Esophagus muscularis mucosa (tissue), 4 donors: ENCODE measurements at places on chromosomes 5 and 9.

GRCh38 chr5:140677947-140678346 lies 4.6 kb upstream of the DND1 start:
- no peak for DNase-seq

- DNase-seq, result no peak
These were observed 592.1 kb downstream of the TLE4 start for GRCh38 chr9:80163889-80164288.

DNA sequence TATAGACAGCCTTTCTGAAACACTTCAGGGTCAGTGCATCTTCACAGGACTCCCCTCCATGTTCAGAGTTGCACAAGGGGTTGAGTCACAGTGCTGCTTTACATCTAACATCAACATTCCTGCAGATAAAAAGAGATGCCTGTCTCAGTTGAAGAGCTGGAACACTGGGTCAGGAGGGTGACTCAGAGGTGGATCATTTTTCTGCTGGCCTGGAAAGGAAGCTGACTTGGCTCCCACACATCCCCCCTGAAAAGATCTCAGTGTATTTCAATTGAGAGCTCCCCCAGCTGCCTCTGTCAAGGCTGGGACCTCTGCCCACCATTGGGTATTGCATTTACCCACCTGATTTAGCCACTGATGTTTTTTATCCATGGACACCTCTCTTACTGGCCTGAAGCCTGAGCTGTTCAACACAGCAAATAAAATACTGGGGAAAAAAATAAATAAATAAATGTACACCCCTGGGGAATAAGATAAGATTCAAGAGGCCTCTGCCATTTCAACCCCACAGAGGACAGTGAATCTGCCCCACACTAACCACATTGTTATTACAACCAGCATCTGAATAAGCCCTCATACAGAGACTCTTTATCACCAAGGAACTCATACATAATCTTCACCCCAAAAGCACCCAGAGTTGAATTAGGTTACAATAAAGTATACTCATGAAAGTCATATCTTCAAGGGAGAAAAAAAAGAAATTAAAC lies 716.4 kb downstream of the SEMA5A start:
- DNase-seq, result no peak

DNA sequence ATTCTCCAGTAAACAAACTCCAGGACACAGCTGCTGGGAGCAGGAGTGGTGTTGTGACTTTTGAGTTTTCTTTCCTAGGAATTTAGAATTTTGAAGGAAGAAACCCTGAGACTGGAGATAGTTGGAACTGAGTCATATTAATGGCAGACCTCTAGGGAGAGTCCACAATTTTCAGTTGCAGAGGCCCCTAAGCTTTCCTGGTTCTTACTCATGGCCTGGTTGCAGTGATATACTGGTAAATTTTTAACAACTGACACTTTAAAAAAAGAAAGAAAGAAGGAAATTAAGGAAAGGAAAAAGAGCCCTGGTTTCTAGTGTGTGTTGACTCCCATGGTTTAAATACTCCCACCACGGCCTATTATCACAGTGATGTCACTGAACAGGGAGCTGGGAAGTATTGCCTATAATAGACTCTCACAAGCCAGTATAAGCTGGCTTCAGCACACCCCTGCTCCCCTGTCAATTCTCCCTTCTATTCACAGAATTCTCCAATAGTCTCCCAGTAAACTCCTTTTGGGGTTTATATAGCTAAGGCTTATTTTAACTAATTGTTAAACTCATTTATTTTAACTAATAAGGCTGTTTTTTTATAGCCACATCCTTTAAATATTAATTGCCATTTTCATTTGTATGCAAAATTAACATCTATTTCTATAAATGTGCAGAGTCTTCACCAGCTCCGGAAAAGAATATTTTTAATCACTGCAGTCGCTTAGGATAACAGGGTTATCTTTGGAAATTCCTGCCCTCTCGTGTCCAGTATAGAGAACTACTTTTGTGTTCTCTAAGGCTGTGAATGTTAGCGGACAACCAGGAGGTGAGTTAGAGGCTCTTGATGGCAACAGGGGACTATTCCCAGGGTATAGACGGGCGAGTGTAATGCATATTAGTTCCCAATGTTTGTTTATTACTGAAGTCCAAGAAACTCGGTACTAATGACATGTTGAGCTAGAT lies 59.7 kb downstream of the GGTA1 start:
- no peak for DNase-seq

DNA sequence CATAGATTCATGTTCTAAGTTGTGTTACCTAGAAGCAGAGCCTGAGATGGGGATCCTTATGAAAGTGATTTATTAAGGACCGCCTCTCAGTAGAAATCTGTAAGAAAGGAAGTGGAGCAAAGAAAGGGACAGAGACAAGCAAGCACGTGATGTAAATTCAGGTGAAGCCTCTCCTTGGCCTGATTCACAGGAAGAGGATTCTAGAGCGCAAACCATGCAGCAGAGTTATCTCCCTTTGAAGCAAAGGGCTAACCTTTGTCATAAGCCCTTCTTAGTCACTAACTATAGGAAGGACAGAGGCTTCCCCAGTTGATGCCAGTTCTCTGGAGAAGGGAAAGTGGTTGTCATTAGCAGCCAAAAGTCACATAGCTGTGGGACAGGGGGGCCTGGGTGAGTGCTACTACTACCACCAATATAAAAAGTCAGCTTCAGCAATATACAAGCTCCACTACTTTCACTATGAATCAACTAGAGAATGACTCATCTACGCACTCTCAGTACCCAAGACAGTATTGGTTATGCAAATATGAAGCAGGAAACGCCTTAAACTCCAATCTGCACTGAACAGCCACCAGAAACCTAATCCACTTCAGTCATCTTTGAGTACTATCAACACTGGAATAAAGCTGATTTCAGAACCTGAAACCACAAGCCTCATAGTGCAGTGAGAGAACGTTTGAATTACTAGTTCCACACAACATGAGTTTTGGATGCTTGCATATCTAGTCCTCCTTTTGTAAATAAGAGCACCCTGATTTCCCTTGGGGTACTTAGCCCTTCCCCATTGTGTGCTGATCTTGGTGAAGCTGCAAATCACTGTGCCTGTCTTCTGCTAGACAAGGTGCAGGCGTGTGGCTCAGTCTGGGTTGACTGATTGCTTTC lies 162.7 kb downstream of the ZNF608 start:
- no peak for DNase-seq

GRCh38 chr5:160824301-160825001 lies 27.6 kb downstream of the ATP10B start:
- no peak for DNase-seq

DNA sequence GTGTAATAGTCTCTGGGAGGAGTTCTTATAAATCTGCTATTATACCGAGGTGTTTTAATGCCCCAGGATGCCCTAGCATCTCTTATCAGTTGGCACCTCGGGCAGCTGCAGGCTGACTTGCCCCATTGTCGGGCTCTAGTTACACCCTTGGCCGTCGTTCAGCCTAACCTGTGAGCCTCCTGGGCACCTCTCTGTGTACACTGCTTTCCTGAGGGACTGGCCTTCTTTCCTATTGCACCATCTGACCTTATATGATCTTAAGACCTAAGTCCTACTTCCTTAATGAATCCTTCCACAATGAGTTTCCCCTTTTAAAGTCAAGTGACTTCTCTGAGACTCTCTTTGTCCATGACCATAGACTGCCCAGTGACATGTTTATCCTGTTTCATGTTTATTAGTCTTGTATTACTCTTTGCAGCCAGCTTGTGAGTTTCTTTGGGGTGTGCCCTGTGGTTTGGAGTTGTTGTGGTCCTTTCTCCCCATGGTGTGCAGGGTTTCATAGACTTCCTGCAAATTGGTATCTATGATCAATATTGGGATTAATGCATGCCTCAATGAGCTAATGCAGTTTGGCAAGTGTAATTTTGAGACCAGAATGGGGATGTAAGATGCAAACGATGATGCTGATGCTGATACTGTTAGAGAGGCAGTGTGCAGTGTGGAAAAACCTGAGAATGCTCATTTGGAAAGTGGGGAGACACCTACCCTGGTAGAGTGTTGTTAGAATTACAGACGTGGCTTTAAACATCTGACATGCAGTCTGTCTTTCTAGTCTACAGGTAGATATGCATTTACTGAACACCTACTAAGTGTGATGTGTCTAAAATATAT lies 4.9 kb downstream of the DAPK1 start:
- DNase-seq, result no peak

DNA sequence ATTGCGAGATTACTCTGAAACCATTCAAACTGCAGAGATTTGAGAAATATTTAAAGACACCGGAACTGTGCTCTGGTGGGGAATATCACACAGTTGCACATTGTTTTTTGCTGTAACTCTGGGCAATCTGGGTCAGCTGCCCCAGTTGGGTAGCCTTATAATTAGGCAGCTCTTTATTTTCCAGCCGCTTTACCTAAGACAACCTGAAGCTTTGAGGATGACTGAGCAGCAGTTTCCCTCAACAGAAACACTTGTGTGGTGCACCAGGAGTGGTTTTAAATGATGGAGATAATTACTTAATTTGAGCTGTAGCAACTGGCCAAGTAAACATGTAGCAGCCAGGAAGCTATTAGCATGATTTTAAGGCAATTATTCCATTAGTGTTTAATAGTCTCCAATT lies 2.9 kb downstream of the PLCXD3 start:
- no peak for DNase-seq

GRCh38 chr5:135234666-135235401 lies 164.2 kb downstream of the MACROH2A1 start:
- DNase-seq, result no peak

DNA sequence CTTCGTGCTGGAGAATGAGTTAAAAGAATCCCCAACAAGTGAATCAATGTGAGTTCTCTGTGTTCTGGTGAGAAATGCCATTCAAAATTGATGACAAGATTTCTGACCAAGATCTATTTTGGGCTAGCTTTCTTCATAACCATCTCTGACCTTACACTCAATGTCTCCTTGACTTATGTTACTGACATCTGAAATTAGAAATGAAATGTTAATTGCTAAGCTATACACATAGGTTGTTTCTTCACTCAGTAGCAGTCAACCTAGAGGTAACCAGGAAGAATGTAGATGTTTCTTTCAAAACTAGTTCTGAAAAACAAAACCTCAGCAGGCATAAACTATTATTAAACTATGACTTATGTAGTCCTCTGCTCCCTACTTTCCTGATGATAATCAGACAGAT lies 2220.7 kb upstream of the C9orf72 start:
- DNase-seq, result no peak

DNA sequence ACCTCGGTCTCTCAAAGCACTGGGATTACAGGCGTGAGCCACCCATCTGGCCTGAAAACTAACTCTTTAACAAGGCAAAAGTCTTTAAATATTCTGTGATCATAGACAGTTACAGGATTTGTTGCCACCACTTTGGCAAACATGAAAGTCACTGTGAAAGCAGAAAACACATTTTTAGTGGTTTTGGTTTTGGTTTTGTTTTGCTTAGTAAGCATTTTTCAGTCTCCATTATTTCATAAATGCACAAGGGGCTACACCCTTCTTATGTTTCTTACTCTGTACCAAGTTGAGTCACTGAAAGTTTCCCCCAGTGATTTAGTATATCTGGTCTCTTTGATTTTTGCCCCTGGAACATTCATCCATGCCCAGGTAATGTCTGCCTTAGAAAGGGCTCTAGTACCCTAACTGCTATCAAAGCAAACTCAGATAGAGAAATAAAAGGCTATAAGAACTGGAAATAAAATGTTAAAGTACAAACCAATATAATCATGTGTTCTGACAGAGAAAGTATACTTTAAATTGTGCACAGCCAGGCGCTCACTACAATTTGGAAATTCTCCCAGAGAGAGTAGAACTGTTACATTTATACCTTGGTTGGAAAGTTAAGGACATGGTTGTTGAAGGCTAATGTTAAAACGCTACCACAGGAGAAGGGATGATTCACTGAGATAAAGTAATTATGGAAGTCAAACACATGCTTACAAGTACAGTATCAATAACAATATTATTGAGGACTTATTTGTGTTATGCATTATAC lies 1022.5 kb upstream of the DMAC1 start:
- DNase-seq, result no peak

DNA sequence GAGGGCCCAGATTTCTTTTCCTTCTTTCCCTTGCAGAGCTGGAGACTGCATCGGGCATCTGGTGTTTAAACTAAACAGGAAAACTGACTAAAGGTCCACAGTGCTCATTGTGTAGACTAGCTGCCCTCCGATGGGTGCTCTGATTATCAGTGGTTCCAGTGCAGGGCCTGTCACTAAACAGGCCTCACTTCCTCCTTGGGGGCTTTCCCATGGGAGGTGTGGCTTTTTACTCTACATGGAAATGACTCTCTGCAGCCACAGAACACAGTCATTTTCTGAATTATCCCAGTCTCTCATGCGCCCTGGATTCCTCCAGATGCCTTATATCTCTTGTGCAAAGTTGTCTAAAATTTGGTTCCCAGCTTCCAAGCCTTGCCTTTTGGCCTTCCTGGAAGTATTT lies 199.2 kb downstream of the TRIO start:
- no peak for DNase-seq

- DNase-seq, result no peak
These were observed 51.5 kb downstream of the PCDH1 start for GRCh38 chr5:141826674-141827073.

DNA sequence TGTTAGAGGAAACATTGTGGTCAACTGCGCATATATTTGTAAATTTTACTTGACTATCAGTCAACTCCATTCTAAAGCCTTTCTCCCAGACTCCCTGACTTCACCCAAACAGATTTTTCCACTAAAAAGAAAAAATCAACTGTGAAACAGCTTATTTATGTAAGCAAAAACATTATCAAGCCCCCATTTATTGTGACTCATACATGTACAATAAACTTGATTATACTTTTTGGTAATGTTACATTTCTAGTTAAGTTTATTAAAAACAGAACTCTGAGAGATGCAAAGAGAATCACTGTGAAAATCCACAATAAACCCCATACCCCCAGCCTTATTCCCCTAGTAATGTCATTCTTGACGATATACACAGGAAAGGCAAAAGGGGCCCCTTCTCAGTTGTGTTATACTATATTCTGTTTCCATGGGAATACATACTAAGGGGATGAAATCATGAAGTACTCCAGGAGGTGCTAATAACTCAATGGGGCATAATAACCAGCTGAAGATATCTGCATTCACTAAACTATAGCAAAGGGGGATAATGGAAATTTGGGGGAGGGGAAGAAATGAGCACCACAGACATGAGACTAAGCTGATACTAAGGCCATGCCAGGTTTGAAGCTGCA lies 616.0 kb downstream of the ACTL7B start:
- no peak for DNase-seq

DNA sequence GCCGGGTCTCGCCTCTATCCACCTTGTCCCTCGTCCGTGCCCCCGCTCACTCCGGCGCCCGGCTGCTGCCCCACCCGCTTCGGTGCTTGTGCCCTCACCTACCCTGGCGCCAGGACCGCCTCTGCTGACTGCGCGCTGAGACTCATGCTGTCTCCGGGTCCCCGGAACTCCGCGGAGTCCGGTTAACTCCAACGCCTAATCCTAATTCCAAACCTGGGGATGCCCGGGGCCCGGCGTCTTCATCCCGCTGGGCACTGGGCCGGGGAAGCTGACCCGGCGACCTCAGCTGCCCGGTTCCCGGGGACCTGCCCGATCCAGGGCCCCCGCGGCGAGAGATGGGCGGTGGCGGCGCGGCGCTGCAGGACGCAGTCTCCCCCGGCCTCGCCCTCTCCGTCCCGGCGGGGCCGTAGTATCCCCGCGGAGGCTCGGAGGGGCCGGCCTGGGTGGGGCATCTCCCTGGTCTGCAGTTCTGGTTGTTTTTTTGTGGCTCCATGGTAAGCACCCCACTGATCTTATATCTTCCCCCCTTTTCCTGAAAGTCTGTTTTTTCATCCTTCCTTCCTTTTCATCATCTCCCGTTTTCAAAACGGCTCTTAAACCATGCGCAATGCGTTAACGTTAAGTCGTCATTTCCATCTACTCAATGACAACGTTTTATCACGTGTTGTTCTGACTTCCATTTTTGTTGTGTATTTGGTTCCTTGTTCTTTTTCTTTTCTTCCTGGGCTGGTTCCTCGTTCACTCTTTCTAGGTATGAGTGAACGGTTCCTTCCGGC lies 41.1 kb upstream of the PLEKHG4B start:
- no peak for DNase-seq
